ENCODE measurements at places on chromosomes 1 and 21.

DNA sequence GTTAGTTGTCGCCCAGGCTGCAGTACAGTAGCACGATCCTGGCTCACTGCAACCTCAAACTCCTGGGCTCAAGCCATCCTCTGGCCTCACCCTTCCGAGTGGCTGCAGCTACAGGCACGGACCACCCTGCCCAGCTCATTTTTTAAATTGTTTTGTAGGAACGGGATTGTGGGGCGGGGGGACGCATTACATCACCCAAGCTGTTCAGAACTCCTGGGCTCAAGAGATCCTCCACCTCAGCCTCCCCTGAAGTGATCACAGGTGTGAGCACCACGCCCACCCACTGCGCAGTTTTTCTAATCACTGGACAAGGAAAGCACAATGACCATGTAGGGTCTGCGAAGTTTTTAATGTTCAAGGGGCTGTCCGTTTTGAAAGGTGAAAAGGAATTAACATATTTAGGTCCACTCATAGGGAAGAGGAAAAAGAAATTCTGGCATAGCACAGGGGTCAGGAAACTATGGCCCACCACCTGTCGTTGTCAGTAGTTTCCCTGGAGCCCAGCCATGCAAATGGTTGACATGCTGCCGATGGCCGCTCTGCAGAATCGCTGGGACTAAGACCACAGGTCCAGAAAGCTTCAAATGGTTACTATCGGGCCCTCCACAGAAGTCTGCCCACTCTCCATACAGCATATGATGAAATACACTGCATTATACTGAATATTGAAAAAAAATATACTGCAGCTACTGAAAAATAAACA, 26.0 kb downstream of the SETD4 start:
- DNase-seq, result no peak

DNA sequence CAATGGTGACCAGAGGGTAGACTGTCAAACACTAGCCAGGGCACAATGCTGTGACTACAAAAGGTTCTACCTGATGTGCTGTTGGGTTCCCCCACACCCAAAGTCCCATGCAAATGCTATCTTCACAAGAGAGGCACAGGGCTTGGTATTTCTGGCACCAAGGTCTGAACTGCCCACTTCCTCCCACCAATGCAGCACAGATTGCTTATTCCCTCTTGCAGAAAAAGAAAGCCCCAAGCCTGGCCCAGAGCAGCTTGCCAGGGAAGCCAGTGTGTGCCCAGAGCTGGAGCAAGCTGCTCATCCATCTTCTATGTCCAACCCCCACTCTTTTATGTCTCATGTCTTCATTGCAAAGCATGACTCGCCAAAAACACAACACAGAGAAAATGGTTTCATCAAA, 149.4 kb upstream of the CAMK1G start:
- no peak for DNase-seq

GRCh38 chr1:12539320-12539704, 78.7 kb downstream of the DHRS3 start:
- DNase-seq, result no peak

DNA sequence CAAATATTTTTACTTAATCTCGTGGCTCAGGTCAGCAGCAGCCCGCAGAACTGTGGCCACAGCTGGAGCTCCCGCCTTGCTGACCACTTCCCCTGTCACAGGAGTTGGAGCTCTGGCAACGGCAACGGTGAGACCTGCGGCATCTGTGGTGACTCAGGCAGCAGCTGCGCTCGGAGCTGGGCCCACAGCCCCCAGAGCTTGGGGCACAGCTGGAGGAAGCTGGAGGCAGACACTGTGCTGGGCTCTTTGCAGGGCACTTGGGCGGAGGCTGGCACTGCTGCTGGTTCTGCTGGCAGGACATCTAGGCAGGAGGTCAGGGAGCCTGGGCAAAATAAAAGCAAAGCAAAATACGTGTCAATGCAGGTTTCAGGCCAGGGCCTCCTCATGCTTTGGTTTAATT, at the start of gene LCE3A:
Gene LCE3A, minus strand, starts transcription at position 301 of the 400 bp plus-strand sequence. Its CDS starts 0 bp downstream, at position 301.
- DNase-seq, result no peak

- DNase-seq, result no peak
Observed at GRCh38 chr1:202713110-202713509, 2.9 kb upstream of the SYT2 start.

DNA sequence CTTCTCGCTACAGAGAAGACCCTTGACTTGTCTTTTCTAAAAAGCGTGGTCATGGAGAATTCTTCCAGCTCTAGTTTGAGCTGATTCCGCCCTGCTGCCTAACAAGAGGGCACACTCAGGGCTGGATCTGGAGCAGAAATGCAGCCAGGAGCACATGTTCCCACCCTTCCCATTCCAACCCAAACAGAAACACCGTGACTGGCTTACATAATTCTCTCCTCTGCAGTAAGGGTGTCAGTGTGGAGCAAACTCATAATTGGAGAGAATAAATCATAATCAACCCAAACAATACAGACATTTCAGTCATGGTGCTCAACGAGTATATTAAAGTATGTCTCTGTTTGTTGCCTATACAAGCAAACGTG, 34.5 kb downstream of the CTNNBIP1 start:
- DNase-seq, result no peak

- no peak for DNase-seq
Observed at GRCh38 chr1:147736883-147737282, 23.5 kb downstream of the GJA5 start.

DNA sequence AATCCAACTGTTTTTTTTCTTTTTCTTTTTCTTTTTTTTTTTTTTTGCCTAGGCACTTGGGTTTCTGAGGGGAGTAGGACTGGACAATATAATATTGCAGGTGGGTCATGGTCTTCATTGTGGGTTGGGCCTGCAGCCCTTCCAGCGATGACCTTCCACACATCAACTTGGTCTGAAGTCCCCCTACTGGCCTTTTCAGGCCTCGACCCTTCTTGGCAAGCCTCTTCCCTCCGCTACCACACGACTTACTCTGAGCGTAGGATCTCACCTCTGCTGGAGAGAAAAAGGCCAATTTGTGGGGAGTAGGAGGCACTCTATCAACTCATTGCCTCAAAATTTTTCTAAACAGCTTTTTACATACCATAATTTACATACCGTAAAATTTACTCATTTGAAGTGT, 51.1 kb upstream of the GRIK3 start:
- no peak for DNase-seq

DNA sequence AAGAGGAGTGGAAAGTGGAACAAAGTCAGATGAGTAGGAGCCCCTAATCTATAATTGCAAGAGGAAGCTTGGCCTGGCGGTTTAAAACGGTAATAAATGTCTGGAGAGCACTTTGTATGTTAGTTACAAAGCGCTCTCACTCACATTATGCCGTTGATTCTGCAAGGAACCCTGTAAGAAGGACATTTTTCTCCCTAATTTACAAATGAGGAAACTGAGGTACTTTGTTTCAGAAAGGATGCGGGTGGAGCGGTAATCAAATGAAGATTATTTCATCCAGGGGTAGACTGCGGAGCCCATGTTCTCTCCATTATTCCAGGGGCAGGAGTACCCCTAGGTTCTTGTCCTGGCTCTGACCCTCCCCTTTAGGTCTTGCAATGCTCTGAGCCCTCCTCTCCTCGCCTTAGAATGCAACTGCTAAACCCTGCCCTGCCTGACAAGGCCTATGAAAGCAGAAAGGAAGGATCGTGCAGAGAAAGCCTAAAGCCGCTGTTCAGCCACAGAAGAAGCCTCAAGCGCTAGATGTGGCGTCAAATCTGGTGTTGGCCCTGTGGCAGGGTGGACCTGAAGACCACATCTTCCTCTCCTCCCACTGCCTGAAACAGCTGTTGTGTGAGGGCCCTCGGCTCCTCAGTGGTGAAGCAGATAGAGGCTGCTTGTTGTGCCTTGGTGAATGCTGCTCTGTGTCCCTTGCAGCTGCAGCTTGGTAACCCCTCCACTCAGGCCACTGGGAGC, 588 bp upstream of the PACC1 start:
- no peak for DNase-seq

GRCh38 chr1:233180641-233181364, 114.7 kb downstream of the PCNX2 start:
- no peak for DNase-seq

DNA sequence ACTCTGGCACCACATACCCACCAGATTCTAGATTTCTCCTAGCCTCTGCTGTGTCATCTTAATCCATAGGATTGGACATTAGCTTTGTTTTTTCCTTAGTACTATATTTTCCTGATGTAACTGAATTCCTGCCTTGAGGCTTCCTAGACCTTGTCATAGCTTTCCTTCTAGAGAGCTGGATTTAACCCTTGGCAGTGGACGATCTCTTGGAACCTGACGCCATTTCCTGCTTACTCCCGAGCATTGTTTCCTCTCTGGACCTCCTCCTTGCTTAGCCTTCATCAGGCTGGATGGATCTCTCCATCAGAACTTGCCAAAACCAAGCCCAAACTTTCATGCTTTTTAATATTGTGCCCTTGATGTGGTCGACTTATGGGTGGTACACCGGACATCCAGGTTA, 1.5 kb downstream of the APOBEC4 start:
- DNase-seq, result no peak

DNA sequence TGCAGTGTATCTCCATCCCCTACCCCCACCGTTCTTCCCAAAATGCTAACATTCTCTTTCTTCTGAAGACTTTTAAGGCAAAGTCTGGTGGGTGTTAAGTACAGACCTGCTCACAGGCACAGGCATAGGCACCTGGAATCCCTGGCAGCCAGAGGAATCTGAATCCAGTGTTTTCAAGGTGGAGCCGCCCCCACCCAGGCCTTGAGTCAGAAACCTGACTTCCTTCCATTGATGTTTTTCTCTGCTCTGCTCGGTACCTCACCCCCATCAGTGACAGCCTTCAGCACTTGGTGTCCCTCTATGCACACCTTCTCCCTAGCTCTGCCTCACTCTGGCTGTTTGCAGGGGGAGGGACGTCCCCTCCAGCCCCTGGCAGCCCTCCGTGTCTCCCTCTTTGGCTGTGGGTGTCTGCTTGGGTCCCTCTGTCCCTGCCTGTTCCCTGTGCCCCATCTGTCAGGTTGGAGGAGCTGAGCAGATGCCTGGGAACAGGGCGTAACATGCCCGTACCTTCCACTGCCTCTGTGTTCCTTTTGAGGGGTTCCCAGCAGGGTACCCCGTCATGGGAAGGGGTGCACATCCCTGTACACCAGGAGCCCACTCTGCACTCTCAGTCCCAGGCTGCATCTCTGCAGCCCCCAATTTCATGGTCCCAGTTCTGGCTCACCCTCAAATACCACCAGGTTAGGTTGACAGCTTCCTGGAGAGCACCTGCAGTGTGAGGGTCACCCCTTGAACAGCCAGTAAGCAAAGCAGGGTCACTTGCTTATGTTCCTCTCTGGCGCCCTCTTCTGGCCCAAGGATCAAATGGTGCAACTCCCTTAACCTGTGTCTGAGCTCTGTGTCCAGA, 6.7 kb downstream of the NCDN start:
- peak; percentile 66 for DNase-seq

DNA sequence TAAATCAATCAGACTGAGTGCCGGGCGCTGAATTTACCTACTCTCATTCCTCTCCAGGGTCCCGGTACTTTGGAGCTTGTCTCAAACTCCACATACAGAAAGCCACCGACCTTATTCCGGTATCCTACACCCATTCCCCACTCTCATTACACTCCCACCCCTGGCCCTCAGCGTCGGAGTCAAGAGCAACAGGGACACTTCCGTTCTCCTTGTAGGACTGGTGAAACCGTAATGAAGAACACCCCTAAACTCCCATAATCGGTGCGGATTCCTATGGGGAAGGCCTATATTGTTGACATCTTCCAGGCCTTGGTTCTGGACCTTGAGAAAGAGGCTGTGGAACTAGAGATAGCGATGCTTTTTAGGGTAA, 798 bp downstream of the ZBED6 start:
- peak; percentile 10 for DNase-seq

DNA sequence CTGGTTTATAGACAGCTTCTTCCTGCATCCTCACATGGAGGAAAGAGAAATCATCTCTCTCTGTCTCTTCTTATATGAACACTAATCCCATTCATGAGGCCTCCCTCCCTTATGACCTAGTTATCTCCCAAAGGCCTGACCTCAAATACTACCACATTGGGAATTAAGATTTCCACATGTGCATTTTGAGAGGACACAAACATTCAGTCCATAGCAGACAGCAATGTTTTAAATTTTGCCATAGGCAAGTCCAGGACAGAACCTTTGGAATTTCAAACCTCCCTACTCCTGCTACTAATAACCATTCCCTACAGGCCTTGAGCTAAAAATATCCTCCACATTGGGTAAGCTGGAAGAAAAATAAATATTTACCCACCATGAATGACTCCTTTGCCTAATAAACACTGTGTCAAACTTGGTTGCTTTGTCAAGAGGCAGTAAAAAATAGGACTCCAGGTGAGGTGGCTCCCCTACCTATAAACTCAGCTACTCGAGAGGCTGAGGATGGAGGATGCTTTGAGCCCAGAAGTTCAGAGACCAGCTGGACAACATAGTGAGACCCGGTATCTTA, 113.7 kb downstream of the ZNF281 start:
- DNase-seq, result no peak

DNA sequence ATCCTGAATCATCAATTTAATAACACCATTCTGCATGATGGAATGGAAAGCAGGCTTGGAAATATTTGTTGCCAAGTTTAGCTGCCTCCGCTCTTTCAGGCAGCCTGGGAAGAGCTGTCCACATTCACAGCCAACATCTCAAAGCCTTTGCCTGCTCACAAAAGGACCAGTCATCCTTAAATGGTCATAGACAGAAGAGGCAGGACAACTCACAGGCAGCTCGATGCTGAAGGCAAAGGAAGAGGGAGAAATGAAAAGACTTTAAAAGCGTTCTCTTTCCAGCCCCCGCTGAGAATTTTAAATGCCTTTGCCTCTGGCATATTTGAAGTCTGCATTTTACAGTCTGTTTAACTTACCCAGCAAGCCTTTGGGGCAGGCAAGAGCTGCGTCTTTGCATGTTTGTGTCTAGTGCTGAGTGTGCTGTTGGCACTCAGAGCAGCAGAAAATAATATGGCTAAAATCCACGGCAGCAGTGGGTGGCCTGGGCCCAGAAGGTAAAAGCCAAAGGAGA, 68.9 kb downstream of the NMNAT2 start:
- DNase-seq, result no peak

GRCh38 chr1:28437264-28437923, 67.9 kb downstream of the PHACTR4 start:
- no peak for DNase-seq

- no peak for DNase-seq
Observed at GRCh38 chr1:152343006-152343405, 16.8 kb downstream of the FLG2 start.

DNA sequence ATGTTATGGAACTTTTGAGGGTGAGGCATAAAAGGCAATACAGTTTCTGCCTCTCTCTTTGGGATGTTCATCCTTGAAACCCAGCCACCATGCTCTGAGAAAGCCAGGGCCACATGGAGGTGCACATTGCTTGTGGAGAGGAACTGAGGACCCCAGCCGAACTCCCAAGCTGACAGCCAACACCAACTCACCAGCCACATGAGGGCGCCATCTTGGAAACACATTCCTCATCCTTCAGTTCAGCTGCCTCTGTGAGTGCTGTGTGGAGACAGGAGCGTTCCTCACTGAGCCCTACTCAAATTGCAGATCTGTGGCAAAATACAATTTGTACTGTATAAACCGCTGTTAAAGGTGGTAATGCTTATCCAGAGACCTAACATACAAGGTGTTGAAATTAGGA, 137.5 kb downstream of the GABPA start:
- DNase-seq, result no peak

Measured in activated T-helper 9 cell treated with anti-CD3 and anti-CD28 coated beads, Interleukin-2, amount 50 U/mL, for 16 hours (primary cell).